ENCODE measurements at places on chromosomes 3 and 15.

GRCh38 chr15:78006567-78007205, 70.8 kb downstream of the TBC1D2B start:
- DNase-seq = no peak

DNA sequence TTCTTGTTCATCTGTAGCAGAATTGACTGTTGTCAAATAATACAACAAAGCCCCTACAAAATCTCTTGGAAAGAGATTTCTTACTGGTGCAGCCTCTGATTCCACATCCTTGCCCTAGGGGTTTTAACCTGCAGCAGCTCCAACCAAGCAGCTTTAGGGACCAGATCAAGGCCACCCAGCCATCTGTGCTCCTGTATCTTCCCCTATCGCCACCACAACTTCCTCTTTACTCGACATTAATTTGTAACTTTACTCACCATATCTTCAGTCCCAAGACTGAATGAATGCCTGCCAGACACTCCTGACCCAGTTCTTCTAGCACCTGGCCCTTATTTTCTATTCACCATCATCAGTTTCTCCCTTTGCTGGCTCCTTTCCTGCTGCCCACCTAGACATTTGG, 156.6 kb upstream of the IL12A start:
- DNase-seq = no peak

DNA sequence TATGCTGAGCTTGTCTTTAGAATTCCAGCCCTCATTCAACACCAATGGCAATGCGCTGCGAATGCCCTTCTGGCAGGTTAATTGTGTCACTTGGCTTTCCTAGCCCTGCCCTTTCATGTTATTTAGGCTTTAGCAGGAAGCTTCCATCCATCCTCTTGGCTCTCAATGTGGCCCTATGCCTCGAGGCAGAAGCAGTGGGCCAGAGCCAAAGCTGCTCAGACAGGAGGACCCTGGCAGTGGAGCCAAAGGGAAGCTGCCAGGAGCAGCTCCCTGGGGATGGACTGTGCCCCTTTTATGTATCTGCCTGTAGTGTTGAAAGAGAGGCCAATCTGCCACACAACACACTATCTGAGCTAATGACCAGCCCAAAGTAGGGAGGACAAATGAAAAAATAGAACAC, 376.4 kb downstream of the CTNNB1 start:
- no peak for DNase-seq

- DNase-seq = no peak
Observed at GRCh38 chr3:79041621-79042020, 726.2 kb downstream of the ROBO1 start.

DNA sequence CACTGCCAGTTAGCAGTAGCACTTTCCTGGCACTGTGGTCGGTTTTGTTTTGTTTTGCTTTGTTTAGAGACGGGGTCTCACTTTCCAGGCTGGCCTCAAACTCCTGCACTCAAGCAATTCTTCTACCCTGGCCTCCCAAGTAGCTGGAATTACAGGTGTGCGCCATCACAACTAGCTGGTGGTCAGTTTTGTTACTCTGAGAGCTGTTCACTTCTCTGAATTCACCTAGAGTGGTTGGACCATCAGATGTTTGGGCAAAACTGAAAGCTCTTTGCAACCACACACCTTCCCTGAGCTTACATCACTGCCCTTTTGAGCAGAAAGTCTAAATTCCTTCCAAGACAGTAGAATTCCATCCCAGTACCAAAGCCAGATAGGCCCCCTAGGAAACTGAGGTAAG, 22.6 kb downstream of the CLDN18 start:
- no peak for DNase-seq

- no peak for DNase-seq
Observed at GRCh38 chr3:106242781-106243180, 374.0 kb upstream of the CBLB start.

All from skeletal muscle cell (primary cell).